Naive B cell (primary cell): ENCODE measurements at places on chromosomes 16 and 17. TPM values are rescaled to one million over a fixed set of nuclear protein-coding genes. Genes with fewer than 3 reads are reported as not detected.

Gene SLC5A2
- not detected for polyA plus RNA-seq

DNA sequence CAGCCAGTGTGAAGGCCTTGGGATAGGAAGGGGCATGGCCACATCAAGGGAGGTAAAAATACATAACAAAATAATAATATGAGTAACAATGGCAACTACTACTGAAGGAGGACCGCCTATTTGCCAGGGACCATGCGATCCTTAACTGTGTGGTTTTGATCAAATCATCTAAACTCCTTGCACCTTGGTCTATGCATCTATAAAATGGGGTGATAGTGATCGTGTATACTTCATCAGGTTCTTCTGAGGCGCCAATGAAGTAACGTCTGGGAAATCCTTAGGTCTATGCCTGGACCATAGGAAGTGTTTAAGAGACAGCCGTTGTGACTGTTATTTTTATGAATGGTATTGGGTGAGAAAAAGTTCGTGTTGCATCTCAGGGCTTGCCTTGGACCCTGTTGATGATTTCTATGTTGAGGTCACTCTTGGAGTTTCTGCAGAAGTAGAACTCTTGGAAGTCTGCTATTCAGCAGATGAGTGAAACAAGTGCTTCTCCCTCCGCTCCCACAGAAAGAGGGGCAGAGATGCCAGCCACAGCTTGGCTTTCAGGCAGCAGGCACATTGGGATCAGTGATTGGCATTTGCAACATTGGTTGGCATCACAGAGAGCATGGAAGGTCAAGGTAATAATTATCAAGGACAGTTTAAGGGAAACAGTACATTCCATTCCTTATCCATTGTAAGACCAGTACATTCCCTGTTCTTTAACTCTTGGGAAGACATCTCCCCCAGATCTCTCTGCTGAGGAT is 63.1 kb downstream of the PRKCB start:
- DNase-seq, result no peak

Gene GPR179
- polyA plus RNA-seq, result not detected

- no peak for DNase-seq
These were observed 97.5 kb downstream of the CYLD start for GRCh38 chr16:50839356-50839755.

Gene DNAH3
- polyA plus RNA-seq, result not detected

DNA sequence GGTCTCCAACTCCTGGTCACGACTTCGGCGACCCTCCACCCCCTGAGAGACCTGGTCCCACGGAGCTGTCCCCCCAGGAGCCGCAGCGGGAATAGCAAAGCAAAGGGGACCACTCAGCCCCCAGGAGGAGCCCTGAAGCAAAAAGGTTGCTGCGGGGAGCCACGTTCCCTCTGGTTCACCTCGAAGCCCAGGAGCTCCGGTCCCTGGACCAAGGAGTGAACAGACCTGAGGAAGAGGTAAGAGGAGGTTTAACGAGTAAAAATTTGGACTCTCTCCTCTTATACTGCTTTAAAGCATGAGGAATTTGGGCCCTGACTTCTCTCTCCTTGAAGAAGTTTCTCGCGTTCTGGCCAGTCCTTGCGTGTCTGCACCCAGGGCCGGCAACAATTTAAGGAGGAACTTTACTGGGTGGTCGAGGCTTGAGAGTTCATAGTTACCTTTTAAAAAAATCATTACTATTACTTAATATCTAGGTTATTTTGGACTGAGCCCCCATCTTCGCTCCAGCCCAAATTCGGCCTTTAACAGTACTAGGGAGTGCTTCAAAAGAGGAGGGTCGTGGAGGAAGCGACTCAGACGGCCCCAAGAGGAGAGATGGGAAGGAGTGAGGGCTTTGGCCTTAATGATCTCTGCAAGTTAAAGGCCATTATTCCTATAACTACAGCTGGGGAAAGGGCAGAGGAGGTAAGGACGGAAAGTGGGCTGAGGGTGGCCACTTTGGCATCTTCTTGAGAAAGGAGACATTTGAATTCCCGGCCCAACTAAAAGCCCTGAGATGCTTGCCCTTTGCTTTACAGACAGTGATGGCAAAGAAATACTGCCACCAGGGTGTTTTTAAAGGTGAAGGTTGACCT is 16.9 kb upstream of the HOXB9 start:
- DNase-seq, result no peak

DNA sequence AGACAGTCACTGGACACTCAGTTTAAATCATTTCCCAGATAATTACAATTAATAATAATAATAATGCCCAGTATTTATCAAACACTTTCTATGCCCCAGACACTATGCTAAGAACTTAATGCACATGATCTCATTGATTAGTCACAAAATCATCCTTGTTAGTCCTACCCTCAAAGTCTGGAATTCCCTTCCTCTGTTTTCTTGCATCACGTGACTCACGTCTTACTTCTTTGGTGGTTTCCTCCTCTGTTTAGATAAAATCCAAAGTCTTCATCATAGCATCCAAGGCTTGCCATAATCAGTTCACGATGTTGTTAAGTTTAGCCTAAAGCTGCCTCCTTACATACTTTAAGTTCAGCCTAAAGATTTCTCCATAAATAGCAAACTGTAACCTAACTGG is 471.9 kb downstream of the PMP22 start:
- no peak for DNase-seq

- no peak for DNase-seq
These were observed 139.0 kb upstream of the HS3ST3A1 start for GRCh38 chr17:13740686-13741085.

DNA sequence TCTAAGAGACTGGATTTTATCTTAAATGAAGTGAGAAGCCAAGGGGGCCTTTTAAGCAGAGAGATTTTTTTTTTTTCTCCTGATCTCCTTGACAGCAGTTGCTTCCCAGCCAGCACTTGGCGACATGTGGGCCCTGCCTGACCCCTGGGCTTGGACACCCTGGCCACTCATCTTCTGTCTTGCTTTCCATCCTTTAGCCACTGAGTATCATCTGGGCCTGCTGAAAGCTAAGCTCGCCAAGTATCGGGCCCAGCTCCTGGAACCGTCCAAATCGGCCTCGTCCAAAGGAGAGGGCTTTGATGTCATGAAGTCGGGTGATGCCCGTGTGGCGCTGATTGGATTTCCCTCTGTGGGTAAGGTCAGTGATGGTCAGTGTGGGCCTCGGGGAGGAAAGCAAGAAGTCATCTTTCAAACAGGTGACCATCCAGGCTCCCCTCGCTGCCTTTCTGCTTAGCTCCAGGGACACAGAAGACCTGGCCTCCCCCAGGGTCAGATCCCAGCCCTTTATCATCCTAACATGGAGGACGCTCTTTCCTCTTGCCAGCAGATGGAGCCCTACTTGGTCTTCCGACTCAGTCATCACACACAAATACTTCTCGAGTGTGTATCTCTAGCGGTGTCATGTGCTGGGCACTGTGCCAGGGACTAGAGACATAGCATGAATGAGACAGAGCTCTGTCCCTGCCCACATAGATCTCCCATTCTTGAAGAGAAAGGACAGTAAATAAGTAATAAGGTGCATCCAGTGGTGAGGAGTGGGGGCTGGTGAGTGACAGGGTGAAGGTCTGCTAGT is 6.1 kb downstream of the DRG2 start:
- DNase-seq, result no peak

DNA sequence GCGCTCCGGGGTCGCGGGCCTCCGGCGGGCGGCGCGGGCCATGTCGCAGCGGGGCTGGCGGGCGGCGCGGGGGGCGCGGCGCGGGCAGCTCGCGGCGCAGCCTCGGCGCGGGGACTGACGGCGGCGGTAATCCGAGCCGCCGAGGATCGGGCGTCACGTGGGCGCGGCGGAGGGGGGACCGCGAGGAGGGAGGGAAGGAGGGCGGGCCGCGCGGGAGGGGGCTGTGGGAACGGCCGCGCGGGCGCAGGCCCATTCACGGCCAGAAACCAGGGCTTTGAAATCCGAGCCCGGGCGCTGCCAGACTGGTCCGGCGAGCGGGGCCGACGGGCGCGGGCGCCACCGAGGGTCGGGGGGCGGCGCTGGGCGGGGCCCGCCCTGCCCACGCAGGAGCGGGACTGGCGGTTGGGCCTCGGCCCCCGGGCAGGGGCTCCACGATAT is at the start of gene MTSS2:
Gene MTSS2, minus strand, starts transcription at position 116 of the 438 bp plus-strand sequence. CDS start 262 bp downstream, outside the sequence.
- DNase-seq, result no peak

DNA sequence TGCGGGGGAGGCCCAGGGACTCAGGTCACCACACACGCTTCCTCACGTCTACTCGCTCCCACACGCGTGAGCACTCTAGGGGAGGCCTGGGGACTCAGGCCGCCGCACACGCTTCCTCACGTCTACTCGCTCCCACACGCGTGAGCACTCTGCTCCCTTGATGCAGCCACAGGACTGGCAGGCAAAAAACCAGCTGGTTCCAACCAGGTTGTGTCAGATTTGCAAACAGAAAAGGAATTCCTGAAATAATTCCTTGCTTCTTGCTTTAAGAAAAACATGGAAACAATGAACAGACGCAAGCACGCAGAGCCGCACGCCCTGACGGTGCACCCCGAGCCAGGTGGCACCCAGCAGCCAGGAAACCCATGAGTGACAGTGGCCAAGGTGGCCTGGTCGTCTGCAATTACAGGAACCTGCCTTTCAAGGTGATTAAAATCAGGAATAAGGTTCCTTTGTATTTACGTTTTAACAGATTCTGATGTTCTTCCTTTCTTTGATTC is 37.9 kb downstream of the LMF1 start:
- no peak for DNase-seq

Gene PIPOX
- polyA plus RNA-seq, result 2.8 TPM

DNA sequence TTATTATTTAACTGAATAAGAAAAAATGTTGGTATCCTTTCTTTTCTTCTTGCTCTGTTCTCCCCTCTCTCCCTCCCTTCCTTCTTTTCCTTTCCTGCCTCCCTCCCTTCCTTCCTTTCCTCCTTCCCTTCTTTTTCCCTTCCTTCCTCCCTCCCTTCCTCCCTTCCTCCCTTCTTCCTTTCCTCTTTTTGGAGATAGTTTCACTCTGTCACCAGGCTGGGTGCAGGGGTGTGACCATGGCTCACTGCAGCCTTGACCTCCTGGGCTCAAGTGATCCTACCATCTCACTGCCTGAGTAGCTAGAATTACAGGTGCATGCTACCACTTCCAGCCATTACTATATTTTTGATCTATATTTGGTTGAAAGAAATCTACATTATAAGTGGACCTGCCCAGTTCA is 5.7 kb upstream of the RUSF1 start:
- no peak for DNase-seq

GRCh38 chr16:13999895-14000425 is 71.2 kb upstream of the MRTFB start:
- DNase-seq, result no peak

Gene TBC1D3H
- polyA plus RNA-seq, result not detected

Gene CBLN1
- not detected for polyA plus RNA-seq

- no peak for DNase-seq
These were observed at the start of gene WIPI1 for GRCh38 chr17:68457168-68457538. TSS of gene WIPI1 (minus strand) at chr17:68457496. CDS start at chr17:68457421, 75 bp downstream.
